ENCODE measurements at places on chromosomes 3 and 15.

DNA sequence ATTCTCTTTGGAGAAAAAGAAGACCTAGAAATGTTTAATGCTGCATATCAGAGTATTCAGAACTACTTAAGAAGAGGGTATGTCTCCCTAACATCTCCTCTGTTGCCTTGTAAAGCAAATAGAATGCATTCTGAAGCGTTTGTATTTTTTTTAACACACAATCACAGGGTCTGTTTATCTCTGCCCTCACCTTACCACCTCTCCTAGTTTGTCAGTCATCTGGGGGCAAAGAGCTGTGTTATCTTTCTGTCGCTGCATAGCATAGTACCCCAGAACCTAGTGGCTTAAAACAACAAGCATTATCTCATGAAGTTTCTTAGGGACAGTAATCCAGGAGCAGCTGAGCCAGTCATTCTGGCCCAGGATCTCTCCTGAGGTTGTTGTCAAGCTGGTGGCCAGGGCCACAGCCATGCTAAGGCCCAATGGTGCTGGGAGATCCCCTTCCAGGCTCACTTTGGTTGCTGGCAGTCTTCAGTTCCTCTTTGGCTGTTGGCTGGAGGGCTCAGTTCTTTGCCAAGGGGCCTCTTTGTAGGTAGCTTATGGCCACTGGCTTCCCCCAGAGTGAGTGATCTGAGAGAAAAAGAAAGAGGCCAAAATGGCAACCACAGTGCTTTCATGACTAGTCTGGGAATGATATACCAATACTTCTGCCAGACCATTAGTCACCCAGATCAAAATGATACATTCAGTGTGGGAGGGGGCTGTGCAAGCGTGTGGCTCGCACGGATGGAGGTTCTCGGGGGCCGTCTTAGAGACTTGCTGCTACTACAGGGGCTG, 17.8 kb downstream of the EDEM1 start:
- ATAC-seq: no peak

DNA sequence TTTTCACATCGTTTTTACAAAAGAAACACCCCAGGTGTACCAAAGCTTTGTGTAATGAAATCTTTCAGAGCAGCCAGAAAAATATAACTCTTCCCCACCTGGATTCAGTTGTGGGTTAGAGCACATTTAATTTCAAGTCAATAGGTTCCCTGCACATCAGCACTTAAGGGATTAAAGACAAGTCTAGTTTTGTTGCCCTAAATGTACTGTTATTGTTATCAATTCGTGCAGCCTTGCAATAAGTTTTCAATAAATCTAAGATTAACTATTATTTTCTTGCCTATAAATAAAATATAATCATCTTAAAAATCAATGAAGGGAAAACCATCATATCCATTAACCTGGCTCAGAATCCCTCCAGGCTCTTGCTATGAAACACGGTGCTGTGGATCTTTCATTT, 172.5 kb upstream of the CDIN1 start:
- ATAC-seq: no peak

GRCh38 chr3:16723978-16724377, 118.8 kb upstream of the DAZL start:
- peak; percentile 44 for ATAC-seq

DNA sequence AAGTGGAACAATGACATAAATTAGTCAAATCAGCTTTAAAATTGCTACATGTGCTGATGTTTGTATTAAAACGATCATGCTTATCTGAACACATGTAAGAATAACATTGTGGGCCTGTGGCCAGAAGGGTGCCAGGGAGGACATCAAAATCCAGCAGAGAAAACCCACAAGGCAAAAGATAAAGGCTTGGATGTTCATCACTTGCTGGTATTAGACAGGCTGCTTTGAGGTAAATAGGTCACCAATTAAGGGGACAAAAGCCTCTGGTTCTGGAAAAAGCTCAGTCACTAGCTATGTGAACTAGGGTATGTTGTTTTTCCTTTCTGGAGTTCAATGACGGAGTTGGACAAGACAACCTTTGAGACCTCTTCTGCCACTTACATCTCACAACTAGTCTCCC, 74.4 kb upstream of the TMEM108 start:
- ATAC-seq: no peak

DNA sequence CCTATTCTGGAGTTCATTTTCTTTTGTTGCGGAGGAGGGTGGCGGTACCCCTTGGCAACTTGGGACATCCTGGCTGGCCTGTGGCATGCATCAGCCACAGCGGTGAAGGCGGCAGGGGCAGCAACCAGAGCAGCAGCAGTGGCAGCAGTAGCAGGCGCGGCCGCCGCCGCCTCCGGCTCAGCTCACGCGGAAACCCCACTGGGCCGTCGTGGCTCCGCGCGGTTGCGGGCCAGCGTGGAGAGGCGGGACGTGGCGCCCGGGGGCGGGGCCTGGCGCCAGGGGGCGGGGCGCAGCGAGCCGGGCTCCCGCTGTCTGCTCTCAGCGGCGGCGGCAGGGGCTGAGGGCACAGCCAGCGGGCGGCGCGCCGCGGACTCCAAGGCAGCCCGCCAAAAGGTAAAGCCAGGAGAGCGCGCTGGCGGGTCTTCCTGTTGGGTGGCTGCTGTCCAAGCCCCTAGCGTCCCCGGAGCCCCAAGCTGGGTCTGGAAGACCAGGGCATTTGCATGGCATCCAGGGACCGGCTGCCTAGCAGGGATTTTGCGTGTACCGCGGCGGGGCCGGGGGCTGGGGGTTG, 334.4 kb upstream of the THRB start:
- peak; percentile 88 for ATAC-seq

DNA sequence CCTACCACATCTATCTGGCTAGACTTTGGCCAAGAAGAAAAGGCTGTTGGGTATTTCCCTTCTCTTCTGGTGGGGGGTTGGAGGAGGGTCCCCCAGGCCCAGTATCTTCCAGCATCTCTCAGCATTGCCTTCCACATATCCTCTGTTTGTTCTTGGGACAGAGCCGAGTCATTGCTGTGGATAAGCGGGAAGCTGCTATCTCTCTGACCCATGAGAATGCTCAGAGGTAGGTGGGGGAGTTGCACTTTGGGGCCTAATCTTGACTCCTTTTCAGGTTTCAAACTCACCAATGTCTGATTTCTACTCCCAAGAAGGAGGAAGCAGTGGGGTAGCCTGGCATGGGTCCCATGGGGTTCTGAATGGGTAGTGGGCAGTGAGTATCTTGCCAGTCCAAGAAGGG, 8.0 kb downstream of the HEMK1 start:
- ATAC-seq: no peak

DNA sequence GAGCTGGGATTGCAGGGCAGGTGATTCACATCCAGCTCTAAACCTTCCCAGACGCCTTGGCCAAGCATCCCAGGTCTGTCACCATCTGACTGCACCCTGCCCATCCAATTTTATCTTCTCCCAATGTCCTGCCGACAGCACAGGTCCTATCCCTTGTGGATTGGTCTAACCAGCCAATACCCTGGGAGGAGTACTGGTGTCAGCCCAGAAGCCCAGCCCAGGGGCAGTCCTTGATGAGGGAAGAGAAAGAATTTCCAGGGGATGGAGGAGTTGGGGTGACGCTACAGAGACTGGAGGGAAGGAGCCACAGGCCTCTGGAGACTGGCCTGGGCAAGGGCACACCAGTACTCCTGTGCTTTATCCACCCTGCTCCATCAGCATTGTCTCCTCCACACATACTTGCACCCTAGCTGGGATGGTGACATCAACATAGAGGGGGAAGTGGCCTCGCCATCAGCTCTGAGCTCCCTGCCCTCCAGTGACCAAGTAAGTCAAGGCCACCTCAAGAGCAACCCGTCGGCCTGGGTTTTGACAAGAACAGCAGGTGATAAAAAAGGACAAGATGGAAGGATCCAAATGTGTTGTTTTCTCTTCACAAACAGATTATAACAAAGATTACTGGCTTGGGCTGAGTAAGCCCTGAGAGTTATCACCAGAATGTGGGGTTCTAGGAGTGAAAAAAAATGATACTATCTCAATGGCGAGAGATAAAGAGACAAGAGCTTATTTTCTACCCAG, 114.6 kb downstream of the AQP9 start:
- no peak for ATAC-seq

DNA sequence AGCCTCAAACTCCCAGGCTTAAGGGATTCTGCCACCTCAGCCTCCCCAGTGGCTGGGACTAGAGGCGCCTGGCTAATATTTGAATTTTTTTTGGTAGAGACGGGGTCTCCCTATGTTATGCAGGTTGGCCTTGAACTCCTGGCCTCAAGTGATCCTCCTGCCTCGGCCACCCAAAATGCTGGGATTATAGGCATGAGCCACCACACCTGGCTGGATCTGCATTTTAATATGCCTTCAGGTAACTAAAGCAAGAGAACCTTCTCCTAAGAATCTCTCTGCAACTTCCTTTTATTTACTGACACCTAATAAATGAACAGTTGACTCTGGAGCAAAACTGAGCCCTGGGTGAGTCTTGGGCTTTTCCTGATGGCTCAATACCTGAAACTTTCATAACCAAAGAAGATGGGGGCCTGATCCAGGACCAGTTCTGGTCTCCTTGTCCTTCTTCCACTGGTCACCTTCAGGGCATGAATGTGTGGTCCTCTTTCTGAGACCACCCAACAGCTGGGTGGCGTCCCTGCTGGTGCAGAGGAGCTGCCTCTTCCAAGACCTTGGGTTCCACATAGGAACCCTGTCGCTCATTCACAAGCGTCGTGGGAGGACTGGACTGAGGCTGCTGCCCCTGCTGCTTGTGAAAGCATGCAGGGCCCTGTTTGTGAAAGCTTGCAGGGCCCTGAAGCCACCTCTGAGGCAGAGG, 28.2 kb downstream of the CCR9 start:
- ATAC-seq: no peak

DNA sequence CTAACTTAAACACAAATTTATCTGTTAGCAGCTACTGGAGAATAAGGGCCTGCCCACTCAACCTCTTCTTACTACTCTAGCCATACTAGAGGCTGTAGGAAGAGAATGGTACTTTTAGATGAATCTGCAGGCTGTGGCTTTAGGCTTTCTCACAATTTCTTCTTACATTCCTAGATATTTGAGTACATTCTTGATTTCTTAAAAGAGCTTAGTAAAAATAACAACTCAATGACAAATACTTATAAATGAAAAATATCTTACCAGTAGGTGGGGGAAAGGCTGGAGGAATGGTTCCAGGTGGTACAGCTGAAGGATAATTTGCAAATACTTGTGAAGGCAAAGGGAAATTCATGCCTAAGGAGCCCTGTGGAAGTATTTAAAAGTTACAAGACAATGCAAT, 92.9 kb upstream of the GK5 start:
- ATAC-seq: peak; percentile 30

DNA sequence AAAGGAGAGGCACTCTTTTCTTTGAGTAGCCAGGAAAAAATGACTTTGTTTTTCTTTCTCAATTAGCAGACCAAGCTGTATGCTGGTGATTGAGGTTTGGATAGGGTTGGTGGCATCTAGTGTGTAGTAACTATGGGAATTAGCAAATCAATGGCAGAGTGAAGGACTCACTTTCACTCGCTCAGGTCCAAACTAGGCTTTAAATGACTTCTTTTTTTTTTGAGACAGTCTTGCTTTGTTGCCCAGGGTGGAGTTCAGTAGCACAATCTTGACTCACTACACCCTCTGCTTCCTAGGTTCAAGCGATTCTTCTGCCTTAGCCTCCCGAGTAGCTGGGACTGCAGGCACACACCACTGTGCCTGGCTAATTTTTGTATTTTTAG, 35.9 kb downstream of the PRKCI start:
- ATAC-seq: no peak

DNA sequence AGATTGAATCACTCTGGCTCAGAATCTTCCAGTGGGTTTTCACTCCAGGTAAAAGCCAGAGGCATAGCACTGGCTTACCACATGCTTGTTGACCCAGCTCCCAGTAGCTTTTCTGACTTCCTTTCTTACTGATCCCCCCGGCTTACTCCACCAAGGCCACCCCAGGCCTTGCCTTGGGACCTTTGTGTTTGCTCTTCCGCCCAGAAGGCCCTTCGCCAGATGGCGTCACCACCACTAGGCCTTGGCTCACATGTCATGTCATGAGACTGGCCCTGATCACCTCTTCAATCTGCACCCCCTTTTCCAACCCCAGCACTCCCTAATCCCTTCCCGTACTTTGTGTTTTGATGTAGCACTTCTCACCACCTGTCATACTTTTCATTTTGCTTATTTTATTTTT, 98.5 kb upstream of the UMPS start:
- no peak for ATAC-seq

GRCh38 chr15:59178151-59178695, 28.4 kb upstream of the LDHAL6B start:
- no peak for ATAC-seq

DNA sequence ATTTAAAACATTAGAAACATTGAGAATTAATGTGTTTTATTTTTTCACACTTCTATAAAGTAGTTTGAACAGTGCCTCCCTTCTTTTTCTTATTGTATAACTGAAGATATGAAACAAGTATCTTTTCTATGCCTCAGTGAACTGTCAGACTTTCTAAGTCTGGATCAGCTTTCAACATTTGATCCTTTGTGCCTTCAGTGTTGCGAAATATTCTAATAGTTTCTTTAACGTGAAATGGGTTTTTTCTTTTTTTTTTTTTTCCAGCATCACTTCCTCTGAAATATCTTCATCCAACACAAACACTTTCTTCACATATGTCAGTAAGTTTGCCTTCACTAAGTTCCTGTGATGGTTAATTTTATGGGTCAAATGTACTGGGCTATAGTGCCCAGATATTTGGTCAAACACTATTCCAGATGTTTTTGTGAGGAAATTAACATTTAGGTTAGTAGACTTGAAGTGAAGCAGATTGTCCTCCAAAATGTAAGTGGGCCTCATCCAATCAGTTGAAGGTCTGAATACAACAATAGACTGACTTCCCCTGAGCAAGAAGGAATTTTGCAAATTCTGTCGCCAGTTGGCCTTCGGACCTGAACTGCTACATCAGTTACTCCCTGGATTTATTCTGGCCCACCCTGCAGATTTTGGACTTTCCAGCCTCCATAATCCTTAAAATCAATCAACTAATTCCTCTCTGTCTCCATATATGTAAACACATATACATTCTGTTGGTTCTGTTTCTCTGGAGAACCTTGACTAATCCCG, 6.4 kb upstream of the CPOX start:
- ATAC-seq: no peak

Measured in SK-N-SH treated with all-trans-retinoic acid at 6 μM for 48 hours (cell line).